ENCODE measurements at places on chromosomes 6 and 20.

- no peak for DNase-seq
Observed at GRCh38 chr20:22698259-22698842, 114.0 kb upstream of the FOXA2 start.

DNA sequence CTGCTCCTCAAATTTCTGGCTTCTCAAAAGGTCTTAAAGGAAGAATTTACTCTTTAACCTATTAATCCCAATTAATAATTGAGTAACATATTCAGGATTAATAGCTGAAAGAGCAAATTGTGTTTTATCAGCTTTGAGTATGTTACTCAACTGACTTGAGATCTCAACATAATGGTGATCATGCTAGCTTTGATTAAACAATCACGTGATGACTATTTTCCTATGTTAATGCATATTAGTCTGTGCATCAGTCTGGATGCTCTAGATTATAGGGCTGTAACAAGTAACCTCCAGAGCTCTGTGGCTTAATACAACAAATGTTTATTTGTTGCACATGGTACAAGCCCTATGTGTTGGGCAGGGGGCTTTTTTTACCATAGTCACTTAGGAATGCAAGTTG lies 313.4 kb upstream of the BTBD3 start:
- DNase-seq, result no peak

GRCh38 chr20:61757678-61758563 lies 307.8 kb downstream of the TAF4 start:
- DNase-seq, result no peak

DNA sequence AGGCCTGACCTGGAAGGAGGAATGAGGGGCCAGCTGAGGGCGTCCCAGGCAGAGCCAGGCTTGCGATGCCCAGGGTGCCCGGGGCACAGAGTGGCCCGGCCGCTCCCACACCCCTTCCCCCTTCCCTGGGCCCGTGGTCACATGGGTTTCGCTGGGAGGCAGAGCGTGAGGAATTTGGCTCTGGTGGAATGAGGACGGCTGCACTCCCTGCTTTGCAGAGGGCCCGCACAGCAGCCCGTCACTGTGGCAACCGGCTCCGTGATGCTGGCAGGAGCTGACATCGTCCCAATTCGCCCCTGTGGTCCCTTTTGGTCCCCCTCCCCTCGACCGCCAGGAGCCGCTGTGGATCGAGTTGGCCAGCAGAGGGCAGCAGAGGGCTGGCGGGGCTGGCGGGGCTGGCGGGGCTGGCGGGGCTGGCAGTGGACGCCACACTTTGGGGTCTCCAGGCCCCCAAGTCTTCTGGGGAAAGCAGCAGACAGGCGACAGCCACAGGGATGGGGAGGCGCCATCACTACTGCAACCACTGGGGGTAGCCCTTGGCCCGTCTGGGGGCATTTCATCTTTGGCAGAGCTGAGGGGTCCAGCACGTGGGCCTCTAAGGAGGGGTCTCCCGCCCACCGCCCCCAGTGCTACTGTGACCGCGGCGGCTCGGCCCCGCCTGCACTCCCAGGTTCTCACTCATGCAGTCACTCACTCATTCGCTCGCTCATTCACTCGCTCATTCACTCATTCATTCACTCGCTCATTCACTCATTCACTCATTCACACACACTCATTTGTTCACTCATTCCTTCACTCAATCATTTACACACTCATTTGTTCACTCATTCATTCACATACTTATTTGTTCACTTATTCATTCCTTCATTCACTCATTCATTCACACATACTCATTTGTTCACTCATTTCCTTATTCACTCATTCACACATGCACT lies 49.7 kb upstream of the BHLHE23 start:
- DNase-seq, result no peak

DNA sequence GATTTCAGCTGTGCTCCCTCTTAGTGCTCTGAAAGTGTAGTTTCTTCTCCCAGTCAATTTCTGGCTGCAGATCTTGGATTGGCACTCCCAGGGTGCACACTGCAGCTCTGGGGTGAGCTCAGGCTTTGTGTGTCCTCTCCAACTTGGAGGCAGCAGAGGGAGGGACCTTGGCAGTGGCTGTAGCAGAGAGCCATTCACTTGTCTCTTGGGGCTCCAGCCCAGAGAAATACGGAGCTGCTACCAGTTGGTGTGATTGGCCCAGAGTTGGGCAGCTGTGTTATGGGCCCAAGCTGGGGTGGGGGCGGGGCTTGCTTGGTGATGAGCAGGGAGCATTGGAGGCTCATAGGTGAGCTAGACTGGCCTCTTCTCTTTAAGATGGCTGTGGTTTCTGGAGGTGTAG lies 65.9 kb downstream of the KLHL32 start:
- DNase-seq, result no peak

- no peak for DNase-seq
Observed at GRCh38 chr6:125834348-125834747, 43.6 kb downstream of the NCOA7 start.

DNA sequence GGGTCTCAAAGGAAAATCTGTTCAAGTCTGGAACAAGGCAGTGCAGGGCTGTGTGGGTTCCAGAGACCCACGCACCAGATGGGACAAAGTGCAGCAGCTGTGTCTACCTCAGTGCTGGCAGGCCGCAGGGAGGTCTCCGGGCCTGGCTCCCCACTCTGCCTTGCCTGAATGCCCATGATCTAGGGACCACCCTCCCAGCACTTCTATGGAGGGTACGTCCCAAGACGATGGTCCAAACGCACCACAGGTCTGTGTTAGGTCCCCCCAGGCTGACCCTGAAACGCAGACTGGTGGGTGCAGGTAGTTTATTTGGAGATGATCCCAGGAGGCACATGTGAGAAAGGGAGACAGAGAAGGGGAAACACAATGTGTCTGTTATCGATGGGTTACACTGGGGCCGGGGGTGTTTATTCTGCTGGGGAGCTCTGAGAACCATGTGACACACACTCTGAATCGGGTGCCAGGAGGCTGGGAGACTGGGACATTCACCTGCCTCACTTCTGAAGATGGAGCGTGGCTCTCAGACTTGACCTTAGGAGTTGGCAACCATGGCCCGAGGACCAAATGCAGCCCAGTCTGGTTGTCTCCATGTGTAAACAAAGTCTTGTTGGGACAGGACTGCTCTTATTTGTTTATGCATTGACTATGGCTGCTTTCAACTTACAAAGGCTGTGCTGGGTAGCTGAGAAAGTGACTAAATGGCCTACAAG lies 21.7 kb downstream of the CST9L start:
- no peak for DNase-seq

DNA sequence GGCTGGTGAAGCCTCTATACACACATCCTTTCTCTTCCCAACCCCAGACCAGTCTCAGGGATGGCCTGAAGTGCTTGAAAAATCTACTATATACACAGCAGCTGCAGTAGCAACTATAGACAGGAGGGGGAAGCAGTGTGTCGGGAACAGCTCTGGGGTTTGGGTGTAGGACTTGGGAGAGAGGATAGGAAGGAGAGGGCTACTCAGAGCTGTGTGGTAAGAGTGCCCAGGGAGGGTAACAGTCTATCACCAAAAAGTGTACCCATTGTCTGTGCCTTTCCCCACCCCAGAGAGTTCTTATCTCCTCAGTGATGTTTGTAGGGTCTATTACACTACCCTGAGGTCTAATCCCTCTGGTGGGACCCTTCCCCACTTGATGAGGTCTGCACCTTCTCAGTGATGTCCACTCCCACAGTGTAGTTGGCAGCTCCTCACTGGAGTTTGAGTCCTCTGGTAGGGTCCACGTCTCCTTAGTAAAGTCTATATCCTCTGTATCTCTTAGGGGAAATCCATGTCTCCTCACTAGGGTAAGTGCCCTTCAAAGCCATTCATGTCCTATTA lies 1.5 kb upstream of the GGT7 start:
- DNase-seq, result no peak

- DNase-seq, result no peak
Observed at GRCh38 chr6:170124150-170124549, 166.7 kb downstream of the DLL1 start.

DNA sequence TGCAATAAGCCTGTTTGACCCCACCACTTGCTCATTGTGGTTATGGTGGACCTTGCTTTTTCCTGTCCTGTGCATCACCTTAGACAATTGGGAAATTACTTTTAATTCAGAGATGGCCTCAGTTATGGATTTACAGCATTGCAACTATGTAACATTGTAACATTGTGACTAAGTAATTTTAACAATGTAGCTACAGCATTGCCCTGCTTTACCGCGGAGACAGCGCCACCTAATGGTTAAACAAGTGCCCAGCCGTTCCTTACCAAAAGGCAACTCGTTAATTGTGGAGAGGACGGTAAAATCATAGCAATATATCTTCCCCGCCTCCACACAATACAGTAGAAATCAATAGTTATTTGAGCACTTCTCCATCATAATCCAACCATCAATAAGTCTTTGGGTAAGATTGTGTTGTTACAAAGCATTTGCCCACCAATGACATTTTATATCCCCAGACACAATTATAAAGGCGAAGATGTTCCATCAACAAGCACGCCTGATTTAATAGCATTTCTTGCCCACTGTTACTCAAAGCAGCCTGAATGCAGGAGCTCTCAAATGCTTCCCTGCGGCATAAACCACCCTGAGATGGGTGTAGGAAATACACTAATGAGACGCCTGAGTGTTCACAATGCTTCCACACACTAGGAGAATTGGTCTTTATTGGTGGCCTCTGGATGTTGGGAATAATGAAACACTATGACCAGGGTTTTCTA lies 93.7 kb downstream of the PROKR2 start:
- peak; percentile 36 for DNase-seq

DNA sequence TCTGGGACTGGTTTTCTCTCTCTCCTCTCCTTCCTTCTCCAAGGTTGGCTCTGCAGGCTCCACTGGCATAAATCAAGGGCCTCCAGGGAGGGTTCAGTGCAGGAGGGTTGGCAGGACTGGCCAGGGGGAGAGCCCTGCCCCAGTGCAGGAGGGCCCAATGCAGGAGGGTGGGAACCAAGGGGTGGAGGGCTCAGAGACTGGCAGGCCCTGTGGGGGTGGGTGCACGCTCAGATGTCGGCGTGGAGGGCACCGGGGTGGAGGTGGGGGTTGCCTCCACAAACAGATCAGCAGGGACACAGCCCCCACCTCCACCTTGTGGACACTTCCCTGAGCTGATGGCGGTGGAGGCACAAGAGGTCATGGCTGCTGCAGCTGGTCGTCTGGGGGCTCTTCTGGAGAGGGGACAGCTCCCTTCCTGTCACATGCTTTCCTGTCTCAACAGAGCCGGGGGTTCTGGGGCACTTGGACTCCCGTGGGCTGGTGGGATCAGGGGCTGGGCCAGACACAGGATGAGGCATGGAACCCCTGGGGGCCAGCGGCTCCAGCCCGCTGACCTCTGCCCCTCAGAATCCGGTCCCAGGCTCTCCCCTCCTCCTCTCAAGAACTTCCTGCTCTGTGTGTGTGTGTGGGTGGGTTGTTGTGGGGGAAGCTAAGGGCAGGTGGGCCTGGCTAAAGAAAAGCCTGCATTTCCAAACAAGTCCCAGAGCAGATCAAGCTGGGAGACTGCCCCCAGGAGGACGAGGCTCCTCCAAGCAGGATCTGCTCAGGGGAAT lies 2.7 kb upstream of the ABHD16B start:
- DNase-seq, result no peak

DNA sequence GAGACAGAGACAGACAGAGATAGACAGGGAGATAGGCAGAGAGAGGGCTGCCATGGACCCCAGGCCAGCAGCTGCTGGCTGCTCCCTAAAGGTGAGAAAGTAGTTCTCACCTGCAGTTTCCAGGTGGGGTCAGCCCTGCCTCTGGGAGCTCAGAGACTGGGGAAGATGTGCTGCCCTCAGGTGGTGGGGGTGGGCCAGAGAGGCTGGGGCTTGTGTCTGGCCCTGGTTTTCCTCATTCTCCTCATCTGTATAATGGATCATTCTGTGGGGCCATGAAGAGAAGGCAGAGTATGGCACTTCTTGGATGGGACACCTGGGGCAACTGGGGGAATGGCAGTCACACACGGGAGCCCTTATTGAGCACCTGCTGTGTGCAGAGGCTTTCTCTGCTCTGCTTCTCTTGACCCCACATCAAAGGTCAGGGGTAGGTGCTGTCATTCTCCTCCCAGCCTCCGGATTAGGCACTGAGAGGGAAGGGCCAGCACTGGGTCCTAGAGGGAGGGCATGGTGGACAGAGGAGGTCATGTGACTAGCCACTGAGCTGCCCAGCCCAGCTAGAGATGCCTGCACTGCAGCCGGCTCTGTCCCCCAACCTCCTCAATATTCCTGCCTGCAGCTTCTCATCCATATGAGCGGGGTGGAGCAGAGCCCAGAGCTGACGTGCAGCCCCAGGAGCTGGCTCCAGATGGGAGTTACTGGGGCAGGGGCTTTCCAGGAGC lies 4.1 kb downstream of the ANGPT4 start:
- DNase-seq, result no peak

- no peak for DNase-seq
Observed at GRCh38 chr6:37514837-37515236, 15.1 kb upstream of the CCDC167 start.

- DNase-seq, result no peak
Observed at GRCh38 chr20:35284992-35285805, 627 bp upstream of the EIF6 start.

DNA sequence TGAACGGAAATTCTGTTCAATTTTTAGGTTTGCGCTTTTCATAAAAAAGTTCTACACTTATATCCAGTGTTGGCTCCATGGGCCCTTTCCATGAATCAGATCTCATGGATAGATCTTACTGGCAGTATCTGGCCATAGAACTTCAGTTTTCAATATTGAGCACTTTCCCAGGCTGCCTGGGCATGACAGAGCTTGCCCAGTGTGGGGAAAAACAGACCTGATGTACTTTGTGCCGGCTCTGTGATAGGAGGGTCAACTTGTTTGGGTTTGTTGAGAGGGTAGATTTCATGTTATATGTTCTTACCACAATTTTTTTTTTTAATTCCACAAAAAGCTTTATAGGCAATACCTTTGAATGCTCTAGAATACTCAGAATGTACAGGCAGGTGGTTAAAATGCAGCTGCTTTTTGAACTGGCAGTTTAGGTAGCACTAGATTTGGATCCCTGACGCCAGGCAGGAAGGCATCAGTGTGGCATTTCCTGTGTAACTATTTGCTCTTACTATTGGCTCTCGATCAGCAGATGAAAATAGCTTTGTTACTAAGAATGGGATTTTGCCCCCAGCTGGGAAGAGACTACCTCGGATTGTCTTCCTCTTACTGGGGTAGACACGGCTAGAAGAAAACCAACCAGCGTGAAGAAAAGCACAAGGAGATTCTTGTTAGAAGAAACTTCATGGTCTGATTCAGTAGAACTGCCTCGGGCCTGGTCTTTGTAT lies 404.9 kb upstream of the SOX4 start:
- DNase-seq, result no peak

- no peak for DNase-seq
Observed at GRCh38 chr6:31815025-31815838, at the start of the genes HSPA1A and HSPA1L. Gene HSPA1A (plus strand): TSS chr6:31815543. CDS start chr6:31815757, 214 bp downstream. Gene HSPA1L (minus strand): TSS chr6:31815283. CDS start chr6:31811972, 3,311 bp downstream.

DNA sequence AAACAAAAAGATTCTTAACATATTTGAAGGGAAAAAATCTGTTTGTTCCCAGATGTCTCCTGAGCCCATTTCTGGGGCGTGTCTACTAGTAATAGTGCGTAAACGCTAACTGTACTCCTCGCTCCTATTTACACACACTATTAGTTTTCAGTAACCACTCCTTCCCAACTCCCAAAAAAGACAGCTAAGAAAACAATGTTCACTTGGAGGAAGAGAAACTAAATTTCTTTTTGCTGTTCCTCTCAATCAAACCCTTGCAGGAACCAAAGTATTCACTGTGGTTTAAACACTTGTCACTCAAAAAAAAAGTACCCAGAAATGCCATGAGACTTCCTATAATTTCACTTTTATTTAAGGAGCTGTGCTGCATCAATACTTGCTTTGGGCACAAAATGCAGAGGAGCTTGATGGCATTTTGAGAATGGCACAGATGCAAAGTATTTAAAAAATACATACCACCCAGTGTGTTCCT lies 118.2 kb downstream of the BACH2 start:
- DNase-seq, result no peak
